ENCODE measurements at places on chromosomes 11 and 22. TPM values are rescaled to one million over a fixed set of nuclear protein-coding genes. Genes with fewer than 3 reads are reported as not detected.

DNA sequence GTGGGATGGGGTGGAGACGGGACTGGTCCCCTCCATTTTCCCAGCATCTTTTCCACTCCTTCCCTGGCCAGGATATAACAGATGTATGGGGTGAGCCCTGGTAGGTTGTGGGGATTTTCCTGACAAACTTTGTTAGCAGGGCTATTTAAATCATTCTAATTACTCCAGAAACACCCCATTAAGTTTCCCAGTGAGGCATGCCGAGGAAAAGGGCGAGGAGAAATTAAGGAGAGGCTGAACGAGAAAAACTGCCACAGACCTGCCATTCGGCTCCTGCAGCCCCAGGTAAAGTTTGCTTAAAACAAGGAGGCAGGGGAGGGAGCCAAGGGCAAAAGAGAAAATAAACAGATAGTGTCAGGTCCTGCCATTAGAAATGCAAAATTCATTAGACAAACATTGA, 428.2 kb downstream of the BUD13 start:
- no peak overlapping the region for H3K27ac ChIP-seq
- DNase-seq = no peak

- no peaks in the 10 kb centered on the region for H3K36me3 ChIP-seq
- no peak overlapping the region for H3K4me3 ChIP-seq
- no peak for DNase-seq
- H3K27ac ChIP-seq = no peak overlapping the region
- no peaks in the 10 kb centered on the region for H3K4me1 ChIP-seq
- H3K27me3 ChIP-seq = peaks cover 2% of the 10 kb centered on the region
These were observed 32.9 kb upstream of the SYT13 start for GRCh38 chr11:45319077-45319476.

DNA sequence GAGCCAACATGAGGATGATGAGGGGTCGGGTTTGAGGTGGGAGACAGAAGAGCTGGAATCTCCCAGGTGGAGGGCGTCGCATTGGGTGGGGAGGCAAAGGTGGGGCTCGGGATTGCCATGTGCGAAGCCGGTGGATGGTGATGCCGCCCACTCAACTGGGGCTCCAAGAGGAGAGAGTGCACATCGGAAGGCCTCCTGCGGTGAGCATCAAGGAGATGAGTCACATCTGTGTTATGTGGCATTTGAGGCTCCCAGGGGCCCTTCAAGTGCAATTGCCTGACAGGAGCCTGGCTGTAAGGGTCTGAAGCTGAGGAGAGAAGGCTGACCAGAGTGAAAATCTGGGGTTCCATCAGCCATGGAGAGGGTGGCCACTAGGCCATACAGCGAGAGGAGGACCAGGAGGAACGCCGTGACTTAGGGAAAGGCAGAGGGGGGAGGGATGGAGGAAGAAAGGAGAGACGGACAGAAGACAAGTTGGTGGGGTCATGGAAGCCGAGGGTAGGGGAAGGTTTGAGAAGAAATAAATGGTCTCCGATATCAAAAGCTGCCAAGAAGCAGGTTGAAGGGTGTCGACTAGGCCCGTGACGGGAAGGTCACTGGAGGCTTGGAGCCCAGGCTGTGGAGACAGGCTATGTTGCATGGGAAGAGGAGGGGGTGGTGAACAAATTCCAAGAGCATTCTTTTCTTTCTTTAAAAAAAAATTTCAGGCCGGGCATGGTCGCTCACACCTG, 21.3 kb downstream of the RASD2 start:
- H3K27me3 ChIP-seq = peaks cover 11% of the 10 kb centered on the region
- no peak overlapping the region for H3K27ac ChIP-seq
- DNase-seq = no peak
- no peaks in the 10 kb centered on the region for H3K4me1 ChIP-seq

DNA sequence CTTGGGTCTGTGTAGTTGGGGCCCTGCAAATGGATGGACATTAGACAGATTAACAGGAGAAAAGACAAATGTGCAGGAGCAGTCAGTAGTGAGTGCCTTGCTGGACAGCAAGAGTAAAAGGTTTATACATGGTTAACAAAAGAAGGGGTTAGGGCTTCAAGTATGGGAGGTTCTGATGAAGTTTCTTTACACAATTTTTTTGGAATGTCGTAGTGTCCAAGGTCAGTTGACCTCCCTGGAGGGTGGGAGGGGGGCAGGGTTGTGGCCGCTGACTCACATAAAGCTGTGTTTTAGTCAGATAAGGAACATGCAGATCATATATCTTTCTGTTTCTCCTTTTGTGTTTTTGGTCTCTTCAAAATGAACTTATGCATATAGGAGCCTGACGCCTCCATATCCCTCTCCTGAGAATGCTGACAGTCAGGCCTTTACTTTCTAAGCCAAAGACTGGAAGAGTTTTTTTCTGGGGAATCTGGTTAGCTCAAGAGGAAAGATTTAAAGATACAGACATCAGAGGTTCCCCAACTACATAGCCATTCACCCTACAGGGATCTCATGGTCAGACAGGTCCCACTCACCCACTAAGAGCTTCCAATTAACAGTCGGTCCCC, 134.3 kb downstream of the NECTIN1 start:
- no peak overlapping the region for H3K27ac ChIP-seq
- no peaks in the 10 kb centered on the region for H3K36me3 ChIP-seq
- no peak overlapping the region for H3K4me3 ChIP-seq
- no peaks in the 10 kb centered on the region for H3K27me3 ChIP-seq

GRCh38 chr11:61752925-61753521, 587 bp downstream of the MYRF start:
- no peaks in the 10 kb centered on the region for H3K36me3 ChIP-seq
- H3K27me3 ChIP-seq = peaks cover 69% of the 10 kb centered on the region
- DNase-seq = no peak
- peaks cover 2% of the 10 kb centered on the region for H3K4me1 ChIP-seq
- H3K4me3 ChIP-seq = no peak overlapping the region
- no peak overlapping the region for H3K27ac ChIP-seq

GRCh38 chr11:35187996-35188395, 49.0 kb downstream of the CD44 start:
- no peak for DNase-seq
- H3K4me1 ChIP-seq = no peaks in the 10 kb centered on the region
- no peak overlapping the region for H3K4me3 ChIP-seq
- peaks cover 41% of the 10 kb centered on the region for H3K36me3 ChIP-seq

GRCh38 chr11:17368551-17368950, 17.0 kb downstream of the NCR3LG1 start:
- H3K36me3 ChIP-seq = peaks cover 45% of the 10 kb centered on the region
- H3K27ac ChIP-seq = no peak overlapping the region
- H3K27me3 ChIP-seq = no peaks in the 10 kb centered on the region
- H3K4me3 ChIP-seq = no peak overlapping the region

DNA sequence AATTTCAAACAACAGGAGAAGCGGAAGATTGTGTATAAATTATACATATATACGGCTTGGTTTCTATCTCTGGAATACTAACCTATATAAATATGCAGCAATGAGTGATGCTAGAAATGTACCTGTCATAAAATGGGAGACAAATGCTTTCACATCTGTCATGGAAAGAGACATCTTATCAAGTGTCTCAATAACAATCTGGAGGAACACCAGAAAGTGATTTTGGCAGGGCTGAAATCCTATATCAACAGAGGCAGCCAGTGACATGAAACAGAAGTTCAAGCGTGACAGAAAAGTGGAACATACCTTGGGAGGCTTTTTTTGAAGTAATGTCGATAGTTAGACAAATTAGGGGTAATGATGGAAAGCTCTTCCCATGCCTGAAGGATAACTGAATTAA, 834.6 kb downstream of the JRKL start:
- H3K4me3 ChIP-seq = no peak overlapping the region
- H3K36me3 ChIP-seq = no peaks in the 10 kb centered on the region
- H3K27me3 ChIP-seq = no peaks in the 10 kb centered on the region

The GLYAT gene
- total RNA-seq = not detected

The OR5AK2 gene
- not detected for total RNA-seq

The THOC5 gene
- total RNA-seq = 31.4 TPM
